Naive thymus-derived CD8-positive, alpha-beta T cell (primary cell): ENCODE measurements at places on chromosomes 6 and 20.

GRCh38 chr6:73942592-73943186 is 246.7 kb downstream of the CD109 start:
- DNase-seq = no peak
- no peak overlapping the region for H3K4me3 ChIP-seq
- H3K4me1 ChIP-seq = no peaks in the 10 kb centered on the region

DNA sequence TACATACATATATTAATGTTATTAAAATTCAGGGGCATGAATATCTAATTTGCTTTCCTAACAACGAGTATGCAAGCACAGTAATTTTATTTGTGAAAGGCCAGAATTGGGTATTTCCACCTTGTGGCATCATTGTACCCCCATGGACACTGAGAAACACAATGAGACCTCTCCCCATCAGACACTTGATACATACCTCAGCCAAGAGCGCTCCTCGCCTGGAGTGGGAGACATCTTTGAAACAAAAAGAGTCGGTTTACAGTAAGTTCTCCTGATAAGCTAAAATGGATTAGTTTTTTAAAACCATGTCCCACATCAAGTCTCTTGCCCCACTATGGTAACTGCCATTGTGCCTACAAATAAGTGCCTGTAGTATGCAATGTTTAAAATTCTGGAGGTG is 2.1 kb downstream of the CNR1 start:
- peaks cover 49% of the 10 kb centered on the region for H3K27me3 ChIP-seq
- DNase-seq = no peak
- no peak overlapping the region for H3K27ac ChIP-seq
- peaks cover 11% of the 10 kb centered on the region for H3K36me3 ChIP-seq
- peaks cover 15% of the 10 kb centered on the region for H3K4me1 ChIP-seq

- H3K4me3 ChIP-seq = no peak overlapping the region
- peaks cover 7% of the 10 kb centered on the region for H3K27me3 ChIP-seq
- no peaks in the 10 kb centered on the region for H3K36me3 ChIP-seq
- H3K27ac ChIP-seq = no peak overlapping the region
- peaks cover 1% of the 10 kb centered on the region for H3K4me1 ChIP-seq
- no peak for DNase-seq
Observed at GRCh38 chr6:2632976-2633584, 117.6 kb downstream of the MYLK4 start.

DNA sequence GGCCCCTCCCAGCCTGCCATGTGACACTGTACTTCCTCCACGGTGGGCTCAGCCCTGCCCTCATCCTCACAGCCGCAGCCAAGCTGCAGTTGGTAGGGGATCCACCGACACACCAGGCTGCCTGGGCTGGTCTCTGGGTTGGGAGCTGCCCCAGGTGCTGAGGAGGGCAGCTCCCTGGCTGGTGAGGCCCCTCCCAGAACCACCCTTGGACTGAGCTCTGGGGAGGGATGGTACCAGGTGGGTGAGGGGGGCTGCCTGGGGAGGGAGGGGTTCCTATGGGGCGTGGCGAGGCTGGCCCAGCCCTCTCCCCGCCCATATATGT is 185 bp upstream of the TNFRSF6B start:
- H3K4me3 ChIP-seq = peak overlapping the region; percentile 75
- no peaks in the 10 kb centered on the region for H3K27me3 ChIP-seq
- peak overlapping the region; percentile 53 for H3K27ac ChIP-seq
- H3K36me3 ChIP-seq = no peaks in the 10 kb centered on the region
- peak; percentile 72 for DNase-seq

DNA sequence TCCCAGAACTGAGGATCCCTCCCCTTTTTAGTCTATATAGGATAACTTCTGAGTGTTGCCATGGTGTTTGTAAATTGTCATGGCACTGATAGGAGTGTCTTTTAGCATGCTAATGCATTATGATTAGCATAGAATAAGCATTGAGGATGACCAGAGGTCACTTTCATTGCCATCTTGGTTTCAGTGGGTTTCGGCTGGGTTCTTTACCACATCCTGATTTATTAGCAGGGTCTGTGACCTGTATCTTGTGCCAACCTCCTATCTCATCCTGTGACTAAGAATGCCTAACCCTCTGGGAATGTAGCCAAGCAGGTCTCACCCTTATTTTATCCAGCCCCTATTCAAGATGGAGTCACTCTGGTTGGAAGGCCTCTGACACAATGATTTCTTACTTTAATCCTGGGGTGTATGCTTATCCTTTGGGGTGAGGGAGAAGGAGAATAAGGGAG is 19.6 kb downstream of the WFDC2 start:
- DNase-seq = no peak
- peaks cover 15% of the 10 kb centered on the region for H3K27me3 ChIP-seq
- H3K4me1 ChIP-seq = no peaks in the 10 kb centered on the region
- H3K27ac ChIP-seq = no peak overlapping the region
- no peaks in the 10 kb centered on the region for H3K36me3 ChIP-seq
- no peak overlapping the region for H3K4me3 ChIP-seq

GRCh38 chr6:17930321-17930993 is 57.0 kb downstream of the KIF13A start:
- H3K4me3 ChIP-seq = no peak overlapping the region
- H3K36me3 ChIP-seq = no peaks in the 10 kb centered on the region
- DNase-seq = no peak
- no peak overlapping the region for H3K27ac ChIP-seq
- peaks cover 2% of the 10 kb centered on the region for H3K27me3 ChIP-seq
